Smooth muscle cell of the brain vasculature (primary cell): ENCODE measurements at places on chromosomes 2 and 18.

DNA sequence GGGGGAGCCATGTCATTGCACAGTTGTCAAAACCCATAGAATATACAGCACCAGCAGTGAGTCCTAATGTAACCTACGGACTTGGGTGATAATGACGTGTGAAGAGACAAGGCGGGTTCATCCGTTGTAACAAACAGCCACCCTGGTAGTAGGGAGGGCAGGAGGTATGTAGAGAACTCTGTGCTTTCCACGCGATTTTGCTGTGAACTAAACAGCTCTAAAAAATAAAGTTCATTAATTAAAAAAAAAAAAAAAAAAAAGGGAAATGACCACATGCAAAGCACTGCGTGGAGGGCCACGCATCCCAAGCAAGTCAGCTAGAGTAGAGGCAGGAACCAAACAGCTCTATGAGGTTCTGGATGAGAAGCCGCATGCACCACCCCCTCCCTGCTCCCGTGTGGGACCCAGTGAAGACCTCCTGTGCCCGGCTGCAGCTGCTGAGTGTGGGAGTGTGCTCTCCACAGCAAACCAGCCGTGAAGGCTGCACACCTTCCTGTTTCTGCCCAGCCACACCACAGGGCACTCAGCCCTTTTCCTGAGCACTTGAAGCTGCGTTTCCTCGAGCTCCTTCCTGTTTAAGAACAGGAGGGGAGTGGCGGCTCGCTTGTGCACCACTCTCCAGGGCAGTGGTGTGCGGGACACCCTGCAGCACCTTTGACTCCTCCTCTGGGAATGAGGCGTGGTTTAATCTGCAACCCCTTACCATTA lies 65.6 kb downstream of the ODC1 start:
- DNase-seq: no peak

DNA sequence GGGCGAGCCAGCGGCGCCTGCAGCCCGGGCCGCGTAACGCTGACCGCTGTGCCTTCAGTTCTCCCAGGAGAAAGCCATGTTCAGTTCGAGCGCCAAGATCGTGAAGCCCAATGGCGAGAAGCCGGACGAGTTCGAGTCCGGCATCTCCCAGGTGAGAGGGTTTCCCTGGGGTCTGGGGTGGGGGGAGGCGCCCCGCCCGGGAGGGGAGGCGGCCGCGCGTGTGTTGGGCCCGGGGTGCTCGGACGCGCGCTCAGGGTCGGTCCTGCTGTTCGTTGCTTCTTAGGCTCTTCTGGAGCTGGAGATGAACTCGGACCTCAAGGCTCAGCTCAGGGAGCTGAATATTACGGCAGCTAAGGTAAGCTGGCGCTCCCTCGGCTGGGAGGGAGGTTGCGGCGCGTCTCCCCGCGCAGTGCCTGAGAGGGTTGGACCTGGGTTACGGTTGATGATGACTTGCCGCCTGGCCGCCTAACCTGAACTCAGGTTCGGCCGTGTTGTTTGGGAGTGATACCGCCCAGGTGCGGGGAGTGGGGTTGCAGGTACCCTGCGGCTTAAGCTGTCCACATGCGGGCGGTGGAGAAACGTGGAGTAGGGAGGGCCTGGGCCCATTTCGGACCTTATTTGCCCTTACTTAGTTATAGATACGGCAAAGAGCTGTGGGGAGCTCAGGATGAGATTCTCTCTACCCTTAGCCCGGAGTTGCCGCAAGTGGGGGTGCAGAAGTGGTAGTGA lies 638 bp downstream of the RPS7 start:
- DNase-seq: no peak

DNA sequence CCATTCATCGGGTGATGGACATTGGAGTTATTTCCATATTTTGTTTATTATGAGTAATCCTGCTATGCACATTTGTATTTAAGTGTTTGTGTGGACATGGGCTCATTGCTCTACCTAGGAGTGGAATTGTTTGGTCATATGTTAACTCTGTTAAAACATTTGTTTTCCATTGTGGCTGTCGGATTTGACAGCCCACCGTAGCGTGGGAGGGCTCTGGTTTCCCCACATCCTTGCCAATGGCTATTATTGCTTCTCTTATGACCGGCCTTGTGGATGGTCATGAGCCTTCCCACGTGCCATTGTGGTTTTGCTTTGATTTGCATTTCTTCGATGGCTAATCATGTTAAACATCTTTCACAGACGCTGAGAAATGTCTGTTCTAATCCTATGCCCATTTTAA lies 92.0 kb downstream of the ZNF236 start:
- no peak for DNase-seq

DNA sequence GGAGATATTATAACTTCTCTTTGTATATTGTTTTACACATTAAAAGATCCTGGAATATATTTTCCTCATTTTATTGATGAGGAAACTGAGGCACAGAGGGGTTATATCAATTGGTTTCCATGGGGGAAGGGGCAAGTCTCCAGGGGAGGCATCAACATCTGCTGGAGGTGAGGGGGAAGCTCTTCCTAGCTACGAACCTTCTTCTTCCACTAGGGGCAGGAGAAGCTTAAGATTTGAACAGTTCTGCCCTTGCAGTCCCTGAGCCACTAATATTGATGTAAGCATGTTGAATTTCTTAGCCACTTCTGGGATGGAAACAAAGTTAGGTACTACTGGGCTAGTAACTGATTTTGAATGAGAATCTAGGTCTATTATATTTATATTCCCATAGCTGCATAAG lies 140.1 kb upstream of the AQP4 start:
- DNase-seq: no peak

DNA sequence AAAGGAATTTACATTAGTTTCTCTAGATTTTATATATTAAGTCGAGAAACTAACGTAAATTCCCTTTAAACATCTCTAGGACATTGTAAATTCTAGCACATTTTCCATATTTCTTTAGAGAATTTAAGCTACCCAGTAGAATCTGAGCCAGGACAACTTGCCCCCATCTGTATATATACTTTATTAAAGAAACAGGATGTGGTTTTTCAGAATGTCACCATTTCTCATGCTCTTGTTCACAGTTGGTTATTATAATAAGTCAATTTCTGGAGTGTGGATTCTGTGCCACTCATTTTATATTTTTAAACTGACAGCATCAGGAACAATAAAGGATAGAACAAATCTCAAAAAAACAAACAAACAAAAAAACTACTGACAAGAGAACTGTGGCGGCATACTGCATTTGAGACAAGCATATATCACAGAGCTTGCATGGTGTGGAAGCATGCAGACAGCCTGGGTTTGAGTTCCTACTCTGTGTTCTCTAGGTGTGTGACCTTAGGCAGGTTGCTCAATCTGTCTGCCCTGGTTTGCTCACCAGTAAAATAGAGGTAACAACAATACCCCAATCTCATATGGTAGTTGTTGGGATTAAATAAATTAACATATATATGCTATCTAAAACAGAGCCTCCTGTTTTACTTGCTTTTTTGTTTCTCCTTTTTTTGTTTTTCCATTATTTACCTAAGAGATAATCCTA lies 61.4 kb upstream of the DNER start:
- DNase-seq: no peak
